ENCODE measurements at places on chromosomes 1 and 21.
A peak's percentile ranks its signal among the peaks of the same experiment; 100 is the strongest.

- DNase-seq, result no peak
Observed at GRCh38 chr1:229003233-229004031, 267.5 kb upstream of the RAB4A start.

- DNase-seq, result no peak
Observed at GRCh38 chr1:236860101-236860500, 65.0 kb downstream of the MTR start.

DNA sequence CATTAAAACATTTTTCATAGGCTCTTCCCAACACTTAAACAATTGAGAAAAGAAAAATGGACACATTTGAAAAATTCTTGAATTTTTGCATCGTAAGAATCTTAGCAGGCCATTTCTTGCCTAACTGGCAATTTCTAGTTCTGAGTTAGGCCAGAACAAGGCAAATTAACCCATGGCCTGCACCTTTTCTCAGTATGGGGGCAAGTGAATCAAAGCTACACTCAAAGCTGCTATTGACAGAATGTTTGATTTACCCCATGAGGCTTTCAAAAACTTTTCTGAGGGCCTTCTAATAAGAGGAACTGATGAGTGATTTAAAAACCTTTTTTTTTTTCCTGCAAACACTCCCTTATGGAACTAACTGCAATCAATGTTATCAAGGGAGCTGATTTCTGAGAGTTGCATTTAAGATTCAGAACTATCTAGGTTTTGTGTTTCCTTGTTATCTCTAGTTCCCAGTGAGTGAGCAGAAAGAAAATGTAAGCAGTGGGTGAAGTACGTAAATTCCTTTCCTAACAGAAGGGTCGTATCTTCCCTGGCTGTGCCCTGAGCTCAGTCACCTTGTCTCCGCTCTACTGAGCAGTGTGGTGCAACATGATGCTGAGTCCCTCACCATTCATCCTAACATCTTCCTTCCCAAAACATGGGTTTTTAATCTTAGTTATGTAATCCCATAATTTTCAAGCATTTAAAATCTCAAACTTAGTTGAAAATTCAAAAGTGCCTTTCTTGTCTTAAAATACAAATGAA lies 353.7 kb downstream of the DPYD start:
- no peak for DNase-seq

- no peak for DNase-seq
Observed at GRCh38 chr21:38205940-38206339, 50.9 kb upstream of the KCNJ15 start.

DNA sequence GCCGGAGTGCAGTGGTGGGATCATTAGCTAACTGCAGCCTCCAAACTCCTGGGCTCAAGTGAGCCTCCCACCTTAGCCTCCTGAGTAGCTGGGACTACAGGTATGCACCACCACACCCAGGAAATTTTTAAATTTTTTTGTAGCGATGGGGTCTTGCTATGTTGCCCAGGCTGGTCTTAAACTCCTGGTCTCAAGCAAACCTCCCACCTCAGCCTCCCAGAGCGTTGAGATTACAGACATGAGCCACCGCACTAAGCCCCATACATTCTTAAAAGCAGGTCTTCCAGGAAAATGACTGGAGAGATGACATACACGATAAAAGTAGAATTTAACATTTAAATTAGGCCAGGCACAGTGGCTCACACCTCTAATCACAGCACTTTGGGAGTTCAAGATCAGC lies 13.4 kb downstream of the MTFR1L start:
- DNase-seq, result no peak

DNA sequence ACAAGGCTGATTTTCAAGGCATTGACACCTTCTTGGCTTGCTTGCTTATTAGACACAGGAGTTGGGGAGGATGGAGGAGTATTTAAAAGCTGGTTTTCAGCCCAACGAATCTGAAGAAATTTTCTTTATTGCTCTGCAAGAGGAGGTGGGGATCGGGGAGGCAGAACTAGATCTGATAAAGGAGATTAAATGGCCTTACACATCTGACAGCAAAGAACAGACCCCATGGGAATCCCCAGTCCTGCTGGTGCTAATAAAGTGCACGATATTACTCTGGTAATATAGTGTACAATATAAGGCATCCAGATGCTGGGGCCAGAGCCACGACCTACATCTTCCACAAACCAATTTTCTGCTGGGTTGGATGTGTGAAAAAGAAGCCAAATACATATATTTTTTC lies 323.0 kb downstream of the OMA1 start:
- DNase-seq, result no peak

- DNase-seq, result no peak
Observed at GRCh38 chr1:100627054-100627716, 89.2 kb downstream of the GPR88 start.

GRCh38 chr1:228542981-228543380 lies 55.8 kb downstream of the RNF187 start:
- no peak for DNase-seq

DNA sequence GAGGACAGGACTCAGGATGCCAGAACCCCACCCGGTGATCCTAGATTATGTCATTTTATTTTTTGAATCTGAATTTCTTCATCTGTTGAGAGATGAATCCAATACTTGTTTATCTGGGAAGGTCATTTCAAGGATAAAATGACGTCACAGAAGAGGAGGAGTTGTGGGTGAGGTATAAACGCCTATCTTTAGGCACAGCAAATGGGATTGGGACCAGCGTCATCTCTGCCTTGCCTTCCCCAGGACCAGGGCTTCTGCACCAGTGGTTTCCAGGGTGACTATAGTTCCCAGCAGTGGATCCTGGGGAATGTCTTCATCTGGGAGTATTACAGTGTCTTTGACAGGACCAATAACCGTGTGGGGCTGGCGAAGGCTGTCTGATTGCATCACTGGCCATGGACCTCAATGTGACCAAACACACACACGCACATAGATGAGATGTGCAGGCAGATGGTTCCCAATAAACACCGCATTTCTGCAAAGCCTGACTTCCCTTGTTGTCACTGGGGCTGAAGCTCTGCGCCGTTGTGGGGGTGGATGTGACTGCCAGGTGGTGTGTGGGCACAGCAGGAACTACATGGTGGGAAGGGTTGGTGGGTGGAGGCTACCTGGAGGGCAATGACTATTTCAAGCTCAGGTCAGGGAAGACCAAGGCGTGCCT lies 28.1 kb downstream of the KCNA10 start:
- DNase-seq, result no peak

DNA sequence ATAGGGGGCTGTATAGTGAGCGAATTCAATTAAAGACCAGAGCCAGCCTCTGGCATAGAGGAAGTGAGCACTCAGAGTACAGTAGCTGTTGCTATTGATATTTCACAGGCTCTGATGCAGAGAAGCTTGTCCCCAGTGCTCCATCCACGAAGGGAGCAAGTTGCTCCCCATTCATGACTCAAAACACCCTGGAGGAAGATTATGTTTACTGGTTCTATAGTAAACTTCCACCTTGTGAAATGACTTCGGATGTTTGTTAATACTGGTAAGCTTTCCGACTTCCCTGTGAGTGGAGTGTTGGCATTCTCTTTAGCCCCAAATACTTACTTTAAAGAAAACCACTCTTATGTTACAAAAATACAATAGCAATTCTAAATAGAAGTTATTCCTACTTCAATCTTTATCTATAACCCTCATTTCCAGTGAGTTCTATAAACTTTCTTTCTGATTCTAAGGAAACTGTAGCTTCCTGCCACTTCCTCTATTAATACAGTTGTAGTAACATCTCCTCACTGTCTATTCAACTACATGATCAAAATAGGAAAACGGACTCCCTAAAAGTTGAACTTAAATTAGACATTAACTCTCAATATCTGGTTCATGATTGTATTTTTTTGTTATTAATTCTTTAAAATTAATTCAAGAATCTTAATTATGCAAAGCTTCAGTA lies 46.4 kb downstream of the ZNF281 start:
- DNase-seq, result no peak

DNA sequence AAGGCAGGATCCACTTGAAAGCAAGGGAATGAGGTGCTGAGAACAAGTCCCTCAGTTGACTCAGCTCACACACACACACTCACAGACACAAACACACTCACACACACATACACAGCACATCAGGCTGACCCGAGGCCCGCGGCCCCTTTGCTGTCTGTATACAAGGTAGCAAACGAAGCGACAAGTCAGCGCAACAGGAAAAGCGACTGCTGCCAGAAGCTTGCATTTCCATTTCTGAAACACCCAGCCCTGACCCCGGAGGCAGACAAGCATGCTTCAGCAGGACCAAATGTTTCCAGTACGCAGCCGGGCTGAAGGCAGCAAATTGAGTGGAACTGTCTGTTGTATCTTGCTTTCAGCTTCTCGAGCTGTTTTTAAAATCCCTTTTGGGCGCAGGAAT lies 501.6 kb downstream of the NPHP4 start:
- no peak for DNase-seq

DNA sequence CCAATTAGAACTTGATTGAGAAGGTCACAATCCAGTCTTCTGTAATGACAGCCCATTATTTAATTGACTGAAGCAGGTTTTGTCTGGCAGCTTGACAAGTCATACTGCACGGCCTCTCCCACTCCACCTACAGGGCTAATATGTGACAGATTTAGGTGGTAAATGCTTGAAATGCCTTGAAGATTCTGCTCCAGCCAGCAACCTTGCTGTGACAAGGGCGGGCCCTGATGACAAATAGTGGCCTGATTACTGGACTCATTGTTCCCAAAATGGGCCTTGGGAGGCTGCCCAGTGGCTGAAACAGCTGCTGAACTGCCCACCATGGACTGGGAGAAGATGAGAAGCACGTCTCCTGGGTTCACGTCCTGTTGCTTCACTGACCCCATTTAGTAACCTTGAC lies 30.0 kb upstream of the CRNN start:
- no peak for DNase-seq

- no peak for DNase-seq
Observed at GRCh38 chr1:11151826-11152612, 37.1 kb upstream of the ANGPTL7 start.

- DNase-seq, result no peak
Observed at GRCh38 chr1:221527886-221528624, 213.8 kb downstream of the DUSP10 start.

DNA sequence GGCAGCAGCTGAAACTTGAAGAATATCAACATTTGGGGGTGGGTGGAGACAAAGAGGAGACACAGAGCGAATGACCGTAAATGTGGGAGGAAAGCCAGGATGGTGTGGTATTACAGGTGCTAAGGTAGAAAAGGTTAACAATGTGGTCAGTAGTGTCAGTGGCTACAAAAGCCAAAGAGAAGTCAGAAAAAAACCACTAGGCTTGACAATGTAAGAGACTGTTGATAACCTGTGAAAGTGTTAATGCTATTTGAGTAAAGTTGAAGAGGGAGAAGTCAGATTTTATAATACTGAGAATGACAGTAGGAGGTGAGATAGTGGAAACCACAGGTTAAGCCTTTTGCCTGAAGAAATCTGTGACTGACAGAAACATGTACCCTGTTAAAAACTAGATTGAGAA lies 120.8 kb downstream of the CLEC20A start:
- DNase-seq, result no peak

DNA sequence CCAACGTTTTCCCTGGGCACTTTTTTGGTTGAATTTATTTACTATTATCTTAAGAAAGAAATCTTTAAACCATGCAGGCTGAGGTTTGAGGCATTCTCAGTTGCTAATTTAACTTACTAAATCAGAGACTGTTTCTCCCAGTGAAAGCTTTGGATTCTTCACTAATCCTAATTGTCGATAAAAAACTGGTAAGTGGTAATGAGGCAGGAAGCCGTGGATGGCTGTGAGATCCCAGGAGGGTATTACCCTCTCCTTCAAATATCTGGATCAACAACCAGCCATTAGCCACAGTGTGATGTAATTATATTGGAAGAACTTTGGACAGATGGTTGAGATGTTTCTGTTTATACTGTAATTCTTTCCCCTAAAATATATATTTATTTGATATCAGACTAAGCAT lies 485.0 kb downstream of the DISC1 start:
- DNase-seq, result no peak

DNA sequence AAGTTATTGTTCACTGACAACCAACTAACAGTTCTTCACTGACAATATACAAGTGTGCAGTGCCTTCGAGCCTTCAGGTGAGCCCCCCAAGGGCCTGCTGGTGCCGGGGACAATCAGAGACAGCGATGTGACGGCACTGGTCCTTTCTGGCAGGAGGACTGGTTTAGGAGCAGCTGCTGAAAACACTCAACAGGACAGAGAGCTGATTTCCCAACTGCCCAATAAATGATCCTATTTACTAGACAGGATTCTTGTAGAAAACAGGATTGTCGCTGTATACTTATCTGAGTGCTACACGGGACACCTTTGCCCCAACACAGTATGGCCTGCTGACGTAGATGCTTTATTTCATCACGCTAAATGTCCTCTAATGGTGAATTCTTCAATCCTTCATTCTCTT lies 65.4 kb downstream of the TP53BP2 start:
- no peak for DNase-seq

- no peak for DNase-seq
Observed at GRCh38 chr1:201264554-201264953, 18.8 kb upstream of the PKP1 start.

GRCh38 chr1:157944663-157945280 lies 48.7 kb upstream of the KIRREL1 start:
- no peak for DNase-seq

- DNase-seq, result no peak
Observed at GRCh38 chr1:212805767-212806166, 14.1 kb downstream of the TATDN3 start.

DNA sequence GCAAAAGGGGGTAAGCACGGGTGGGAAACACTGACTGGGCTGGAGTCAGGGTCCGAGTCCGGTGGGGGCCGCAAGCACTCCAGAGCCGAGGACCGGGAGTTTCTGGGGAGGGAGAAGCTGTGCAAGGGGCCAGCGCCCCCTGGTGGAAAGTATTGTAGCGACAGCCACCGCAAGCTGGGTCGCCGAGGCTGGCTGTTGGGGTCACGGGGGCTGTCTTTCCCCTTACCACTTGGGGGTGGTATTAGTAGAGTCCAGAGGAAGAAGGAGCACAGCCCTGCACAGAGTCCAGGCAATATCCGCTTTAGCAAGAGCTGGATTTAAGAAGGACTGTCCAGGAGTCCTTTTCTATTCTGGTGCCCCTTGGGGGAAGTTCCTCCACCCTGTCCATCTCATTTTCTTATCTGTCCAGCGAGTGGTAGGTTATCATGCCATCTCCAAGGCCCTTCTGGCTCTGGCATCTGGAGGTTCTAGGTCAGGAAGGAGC lies 17.9 kb upstream of the ETV3 start:
- peak; percentile 60 for DNase-seq

DNA sequence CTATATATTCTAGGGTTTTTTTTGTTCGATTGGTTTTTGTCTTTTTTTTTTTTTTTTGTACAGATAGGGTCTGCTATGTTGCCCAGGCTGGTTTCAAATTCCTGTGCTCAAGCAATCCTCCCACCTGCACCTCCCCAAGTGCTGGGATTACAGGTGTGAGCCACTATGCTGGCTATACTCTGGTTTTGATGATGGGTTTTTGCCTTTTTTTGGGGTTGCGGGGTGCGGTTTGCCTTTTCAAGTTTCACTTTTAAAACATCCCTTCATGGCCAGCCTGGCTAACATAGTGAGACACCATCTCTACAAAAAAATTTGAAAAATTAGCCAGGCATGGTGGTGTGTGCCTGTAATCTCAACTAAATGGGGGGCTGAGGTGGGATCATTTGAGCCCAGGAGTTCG lies 10.0 kb downstream of the KDM5B start:
- DNase-seq, result no peak

GRCh38 chr21:38326429-38326828 lies 69.6 kb downstream of the KCNJ15 start:
- DNase-seq, result no peak

All from stimulated activated CD8-positive, alpha-beta memory T cell treated with anti-CD3 and anti-CD28 coated beads, Interleukin-15, amount 100 ng/mL, for 48 hours (primary cell).